ENCODE measurements at places on chromosomes 4 and X.

- no peak for DNase-seq
These were observed 183.4 kb downstream of the OPHN1 start for GRCh38 chrX:68249903-68250302.

GRCh38 chrX:15750611-15751154 lies 12.6 kb downstream of the CA5B start:
- no peak for DNase-seq

GRCh38 chr4:53563824-53564223 lies 27.5 kb downstream of the LNX1 start:
- DNase-seq, result peak; percentile 52

DNA sequence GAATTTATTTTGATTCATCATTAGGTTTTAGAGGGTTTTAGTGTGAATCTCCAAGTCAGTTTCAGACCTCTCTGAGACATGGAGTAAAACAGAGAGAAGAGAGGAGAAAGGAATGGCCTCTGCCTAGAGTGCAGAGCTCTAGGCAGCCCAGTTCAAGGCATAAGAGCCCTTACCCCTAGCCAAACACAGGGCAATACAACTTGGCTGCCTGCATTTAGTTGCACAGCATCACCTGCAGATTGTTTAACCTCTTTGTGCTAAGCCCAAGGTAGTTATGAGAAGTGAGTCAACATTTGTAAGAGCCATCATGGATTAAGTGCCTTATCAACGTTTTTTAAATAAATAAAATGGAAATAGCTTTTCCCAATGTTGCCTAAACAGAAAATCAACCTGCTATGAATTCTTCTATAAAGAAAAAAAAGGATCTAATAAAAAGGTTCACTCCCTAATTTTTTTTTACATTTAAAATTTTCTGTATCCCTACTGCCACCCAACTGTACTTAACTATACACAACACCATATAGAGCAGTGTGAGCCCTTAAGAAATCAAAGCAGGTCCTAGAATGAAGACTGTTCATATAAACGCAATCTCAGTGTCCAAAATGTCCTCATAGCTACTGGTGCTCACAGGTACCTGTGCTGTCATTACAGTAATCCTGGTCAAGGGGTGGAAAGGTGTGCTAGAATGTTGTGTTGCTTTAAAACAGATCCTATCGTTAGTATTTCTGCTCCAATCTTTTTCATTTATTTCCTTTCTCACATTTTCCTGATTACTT lies 36.0 kb downstream of the PF4 start:
- no peak for DNase-seq

GRCh38 chr4:30610361-30610760 lies 109.8 kb upstream of the PCDH7 start:
- no peak for DNase-seq

DNA sequence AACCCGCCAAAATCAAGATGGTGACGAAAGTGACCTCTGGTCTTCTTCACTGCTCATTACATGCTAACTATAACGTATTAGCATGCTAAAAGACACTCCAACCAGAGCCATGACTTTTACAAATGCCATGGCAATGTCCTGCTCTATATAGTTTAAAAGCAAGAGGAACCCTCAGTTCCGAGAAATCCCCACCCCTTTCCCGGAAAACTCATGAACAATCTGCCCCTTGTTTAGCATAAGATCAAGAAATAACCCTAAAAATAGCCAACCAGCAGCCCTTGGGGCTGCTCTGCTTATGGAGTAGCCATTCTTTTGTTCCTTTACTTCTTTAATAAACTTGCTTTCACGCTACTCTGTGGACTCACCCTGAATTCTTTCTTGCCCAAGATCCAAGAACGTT lies 463.5 kb upstream of the FAM241A start:
- no peak for DNase-seq
